Aorta (tissue), 5 donors: ENCODE measurements at places on chromosomes 5 and 9.
A peak's percentile ranks its signal among the peaks of the same experiment; 100 is the strongest.

GRCh38 chr9:35685506-35685905 lies 4.2 kb downstream of the TPM2 start:
- DNase-seq = peak; percentile 72

DNA sequence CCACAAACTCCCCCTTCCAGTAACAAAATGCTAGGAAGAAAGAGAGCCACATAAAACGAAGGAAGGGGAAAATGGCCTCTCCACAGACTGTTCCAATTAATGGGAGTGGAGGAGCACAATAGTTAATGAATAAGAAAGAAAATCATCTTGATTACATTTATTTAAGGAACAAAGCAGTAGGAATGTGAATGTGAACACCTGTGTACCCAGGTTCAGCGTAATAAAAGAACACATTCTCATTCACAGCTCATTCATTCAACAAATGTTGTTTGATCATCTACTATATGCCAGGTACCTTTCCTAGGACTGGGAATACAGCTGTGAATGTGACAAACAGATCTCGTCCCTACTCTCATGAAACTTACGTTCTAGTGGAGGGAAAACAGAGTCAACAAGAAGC lies 35.7 kb downstream of the SIL1 start:
- no peak for DNase-seq

GRCh38 chr9:72533322-72533721 lies 11.9 kb downstream of the TMC1 start:
- no peak for DNase-seq

- no peak for DNase-seq
Observed at GRCh38 chr5:4197151-4197550, 601.5 kb downstream of the IRX1 start.

DNA sequence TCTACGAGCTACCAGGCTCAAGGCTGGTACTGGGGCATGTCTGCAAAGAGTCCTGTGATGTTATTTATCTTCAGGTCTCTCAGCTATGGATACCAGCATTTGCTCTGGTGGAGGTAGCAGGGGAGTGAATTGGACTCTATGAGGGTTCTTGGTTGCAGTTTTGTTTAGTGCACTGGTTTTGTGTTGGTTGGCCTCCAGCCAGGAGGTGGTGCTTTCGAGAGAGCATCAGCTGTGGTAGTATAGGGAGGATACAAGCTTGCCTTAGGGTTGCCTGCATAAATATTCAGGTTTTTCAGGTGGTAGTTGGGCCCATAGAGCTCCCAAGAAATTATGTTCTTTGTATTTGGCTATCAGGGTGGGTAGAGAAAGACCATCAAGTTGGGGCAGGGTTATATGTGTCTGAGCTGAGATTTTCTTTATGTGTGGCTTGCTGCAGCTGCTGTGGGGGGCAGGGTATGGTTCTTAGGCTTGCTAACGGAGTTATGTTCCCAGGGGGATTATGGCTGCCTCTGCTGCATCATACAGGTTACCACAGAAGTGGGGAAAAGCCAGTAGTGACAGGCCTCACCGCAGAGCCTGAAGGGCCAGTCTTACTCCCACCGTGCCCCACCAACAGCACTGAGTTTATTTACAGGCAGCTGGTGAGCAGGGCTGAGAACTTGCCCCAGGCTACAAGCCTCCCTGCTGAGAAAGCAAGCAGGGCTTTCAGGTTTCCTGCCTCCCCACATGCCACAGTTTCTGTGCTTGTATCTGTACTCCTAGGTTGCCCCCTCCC lies 9.7 kb upstream of the RIOK2 start:
- DNase-seq = no peak

DNA sequence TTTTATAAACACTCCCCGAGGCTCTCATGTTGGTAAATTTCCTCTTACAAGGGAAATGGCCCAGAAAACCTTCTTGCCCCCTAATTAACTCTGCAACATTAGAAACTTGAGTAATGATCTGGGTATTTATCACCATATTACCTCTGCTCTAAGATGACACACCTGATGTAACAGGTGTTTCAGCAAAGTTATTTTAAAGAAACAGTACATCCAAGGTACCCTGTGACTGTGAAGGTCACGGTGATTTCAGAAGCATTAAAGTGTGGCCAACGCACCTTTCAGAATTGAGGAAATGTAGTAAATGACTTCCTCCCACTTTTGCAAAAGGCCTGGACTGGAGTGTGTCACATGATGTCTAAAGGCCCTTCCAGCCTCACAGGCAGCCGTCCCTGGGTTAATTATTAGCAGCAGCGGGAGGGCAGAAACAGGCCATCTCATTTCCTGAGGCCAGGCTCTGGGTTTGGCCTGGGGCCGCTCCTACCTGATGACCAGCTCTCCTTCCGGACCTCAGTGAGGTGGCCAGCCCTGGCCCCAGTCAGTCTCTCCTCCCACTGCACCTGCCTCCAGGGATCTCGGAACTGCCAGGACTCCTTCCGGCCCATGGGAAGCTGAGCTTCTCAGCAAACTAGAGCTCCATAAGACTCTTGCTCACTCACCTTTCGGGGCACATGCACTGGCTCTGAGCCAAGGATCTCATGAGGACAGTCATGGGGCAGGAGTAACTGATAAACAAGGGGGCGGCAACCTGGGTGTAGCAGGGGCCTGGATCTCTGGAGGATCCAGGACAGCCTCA lies 20.7 kb downstream of the PTPN3 start:
- DNase-seq = no peak

DNA sequence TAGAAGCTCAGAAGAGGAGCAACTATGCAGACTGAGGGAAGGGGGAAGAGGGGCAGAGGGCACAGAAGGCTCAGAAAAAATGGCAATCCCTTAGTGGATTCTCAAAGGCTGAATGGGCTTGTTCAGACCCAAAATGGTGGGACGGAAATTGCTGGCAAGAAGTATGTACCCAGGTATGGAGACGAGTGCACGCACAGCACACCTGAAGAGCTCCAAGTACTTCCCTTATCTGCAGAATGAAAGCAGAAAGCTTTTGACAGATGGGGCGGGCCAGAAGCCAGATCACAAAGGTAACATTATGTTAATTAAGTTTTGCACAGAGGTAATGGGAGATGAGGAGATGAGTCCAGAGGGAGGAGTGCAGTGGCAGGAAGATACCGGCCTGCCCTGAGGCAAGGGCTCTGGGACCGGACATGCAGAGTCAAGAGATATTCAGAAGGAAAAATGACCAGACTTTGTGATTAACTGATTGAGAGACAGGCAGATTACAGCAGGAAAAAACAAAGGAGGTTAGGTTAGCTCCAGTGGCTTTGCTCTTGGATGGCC lies 138.1 kb upstream of the PIK3R1 start:
- DNase-seq = no peak

DNA sequence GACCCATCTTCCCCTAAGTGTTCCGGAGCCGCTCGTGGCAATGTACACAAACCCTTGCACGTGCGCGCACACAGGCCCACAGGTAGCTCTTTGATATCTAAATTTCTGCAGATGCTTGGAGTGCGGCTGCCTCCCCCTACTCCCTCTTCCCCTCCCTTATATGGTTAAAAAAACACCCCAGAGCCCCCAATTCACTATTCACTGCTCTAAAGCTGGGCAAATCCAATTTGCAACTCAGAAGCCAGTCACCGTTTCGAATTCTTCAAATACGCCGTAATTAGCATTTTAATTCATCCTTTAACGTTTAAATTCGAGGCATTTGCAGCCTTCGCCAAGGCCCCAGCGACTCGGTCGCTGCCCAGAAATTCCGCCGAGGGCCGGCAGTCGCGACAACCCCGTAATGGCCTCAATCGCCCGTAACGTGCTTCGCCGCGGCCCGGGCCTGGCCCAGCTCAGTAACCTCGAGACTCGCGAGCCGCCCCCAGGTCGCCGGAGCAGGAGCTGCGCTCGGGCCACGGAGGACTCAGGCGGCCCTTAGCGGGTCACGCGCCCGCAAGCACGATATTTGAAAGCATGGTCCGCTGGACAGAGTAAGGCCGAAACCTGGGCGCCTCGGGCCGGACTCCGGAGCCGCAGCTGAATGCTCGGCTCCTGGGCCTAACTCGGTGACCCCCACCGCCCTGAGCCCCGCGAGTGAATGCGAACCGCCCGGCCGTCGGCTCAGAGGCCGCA lies 1.3 kb downstream of the IRX2 start:
- no peak for DNase-seq

GRCh38 chr5:109844148-109844547 lies 154.4 kb downstream of the MAN2A1 start:
- DNase-seq = no peak

DNA sequence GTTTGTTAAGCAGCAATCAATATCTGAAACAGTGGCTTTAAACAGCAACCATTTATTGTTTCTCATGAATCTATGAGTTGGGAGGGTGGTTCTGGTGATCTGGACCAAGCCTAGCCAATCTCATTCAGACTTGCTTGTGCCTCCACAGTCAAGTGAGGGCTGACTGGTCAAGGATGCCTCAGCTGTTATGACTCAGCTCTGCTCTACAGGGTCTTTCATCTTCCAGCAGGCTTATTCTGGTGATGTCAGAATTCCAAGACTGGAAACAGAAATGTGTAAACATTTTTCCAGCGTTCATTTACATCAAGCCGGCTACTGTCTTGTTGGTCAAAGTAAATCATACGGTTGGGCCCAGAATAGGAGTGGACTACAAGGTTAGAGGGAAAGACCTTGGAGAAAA lies 2.5 kb upstream of the PIP5K1B start:
- DNase-seq = no peak

- no peak for DNase-seq
Observed at GRCh38 chr5:124901081-124901480, 154.6 kb upstream of the ZNF608 start.

- no peak for DNase-seq
Observed at GRCh38 chr9:36078051-36078450, 41.3 kb downstream of the RECK start.

- DNase-seq = no peak
Observed at GRCh38 chr9:130610862-130611707, 31.7 kb downstream of the FUBP3 start.

GRCh38 chr5:88660264-88660946 lies 222.6 kb downstream of the MEF2C start:
- no peak for DNase-seq

GRCh38 chr9:18427691-18428090 lies 46.3 kb upstream of the ADAMTSL1 start:
- DNase-seq = no peak

- no peak for DNase-seq
Observed at GRCh38 chr9:2125906-2126305, 110.8 kb downstream of the SMARCA2 start.

DNA sequence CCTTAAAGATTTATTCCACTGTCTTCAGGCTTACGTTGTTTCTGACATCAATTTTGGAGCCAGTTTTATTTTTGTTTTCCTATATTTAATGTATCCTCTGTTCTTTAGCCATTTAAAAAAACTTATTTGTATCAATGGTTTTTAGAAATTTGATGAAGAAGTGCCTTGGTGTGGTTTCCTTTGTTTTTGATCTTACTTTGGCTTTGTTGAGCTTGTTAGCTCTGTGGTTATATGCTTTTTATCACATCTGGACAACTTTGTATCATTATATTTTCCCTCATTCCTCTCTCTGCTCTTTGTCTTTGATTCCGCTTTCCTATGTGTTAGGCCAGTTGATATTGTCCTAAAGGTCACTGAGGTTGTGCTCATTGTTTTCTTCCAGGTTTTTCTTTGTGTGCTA lies 58.5 kb downstream of the SPIN1 start:
- DNase-seq = no peak
